ENCODE measurements at places on chromosomes 5 and 9.

DNA sequence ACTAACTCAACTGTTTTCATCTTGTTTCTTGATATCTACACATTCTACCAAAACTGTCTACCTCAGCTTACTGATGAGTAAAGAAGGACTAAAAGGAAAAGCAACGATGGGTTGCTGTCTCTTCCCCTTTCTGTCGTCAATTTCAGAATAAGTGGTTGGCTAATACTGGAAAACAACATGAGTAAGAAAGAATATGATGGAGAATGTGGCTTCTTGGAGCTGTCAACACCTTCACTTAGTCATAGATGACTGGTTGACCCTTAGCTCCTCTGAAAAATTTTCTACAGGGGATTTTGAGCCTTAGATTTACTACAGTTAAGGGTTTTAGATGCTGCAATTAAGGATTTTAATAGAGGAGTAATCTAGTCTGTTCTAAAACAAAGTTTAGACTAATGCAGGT is 797.9 kb downstream of the TLE4 start:
- DNase-seq = no peak

- no peak for DNase-seq
Observed at GRCh38 chr5:175159956-175160355, 284.0 kb downstream of the DRD1 start.

GRCh38 chr5:143801252-143801939 is 10.6 kb upstream of the HMHB1 start:
- DNase-seq = no peak

- peak; percentile 61 for DNase-seq
Observed at GRCh38 chr5:139262742-139263445, 30.6 kb upstream of the MATR3 start.

DNA sequence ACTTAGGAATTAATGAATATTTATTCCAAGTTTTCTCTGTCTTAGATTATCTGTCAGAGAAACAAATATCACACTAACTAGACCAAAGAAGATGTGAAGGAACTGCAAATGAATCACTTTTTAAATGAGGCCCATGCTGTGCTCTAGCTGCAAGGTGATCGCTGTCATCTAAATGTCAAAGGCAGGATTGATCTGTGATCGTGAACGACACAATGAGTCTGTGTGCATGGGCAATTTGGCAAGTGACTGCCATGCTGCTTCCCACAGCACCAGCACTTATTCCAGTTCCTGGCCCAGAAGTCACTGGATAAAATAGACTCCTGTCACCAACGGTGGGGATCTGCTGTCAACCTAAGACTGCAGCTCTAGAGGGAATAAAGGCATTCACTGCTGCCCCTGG is 141.2 kb downstream of the TRIM36 start:
- no peak for DNase-seq
